ENCODE measurements at places on chromosomes 11 and 22.

- DNase-seq: peak; percentile 50
Measured at GRCh38 chr22:30694171-30694639, 469 bp upstream of the OSBP2 start.

- DNase-seq: no peak
Measured at GRCh38 chr11:78350646-78351165, 66.9 kb downstream of the GAB2 start.

DNA sequence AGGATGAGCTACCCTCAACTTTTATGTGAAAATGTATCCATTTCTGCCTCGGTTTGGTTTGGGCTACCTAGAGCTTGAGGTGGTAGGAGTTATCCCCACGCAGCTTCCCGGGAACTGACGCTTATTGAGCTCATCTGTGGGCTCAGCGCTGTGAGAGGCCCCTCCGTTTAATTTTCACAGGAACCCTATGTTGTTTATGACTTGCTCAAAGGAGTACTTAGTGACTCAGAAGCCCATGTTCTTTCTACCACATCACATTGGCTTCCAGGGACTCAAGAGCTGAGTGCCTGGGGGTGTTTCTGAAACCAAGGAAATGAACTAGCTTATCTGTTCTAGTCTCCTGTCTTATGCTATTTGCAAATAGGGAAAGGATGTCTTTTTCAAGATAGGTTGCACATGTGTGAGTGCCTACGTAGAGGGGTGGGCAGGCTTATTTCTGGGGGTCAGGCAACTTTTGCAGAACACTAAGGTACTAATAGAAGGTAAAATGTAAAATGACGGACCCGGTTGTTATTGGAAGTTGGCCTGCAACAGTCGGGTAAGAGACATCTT lies 40.5 kb downstream of the MICAL2 start:
- DNase-seq: no peak

DNA sequence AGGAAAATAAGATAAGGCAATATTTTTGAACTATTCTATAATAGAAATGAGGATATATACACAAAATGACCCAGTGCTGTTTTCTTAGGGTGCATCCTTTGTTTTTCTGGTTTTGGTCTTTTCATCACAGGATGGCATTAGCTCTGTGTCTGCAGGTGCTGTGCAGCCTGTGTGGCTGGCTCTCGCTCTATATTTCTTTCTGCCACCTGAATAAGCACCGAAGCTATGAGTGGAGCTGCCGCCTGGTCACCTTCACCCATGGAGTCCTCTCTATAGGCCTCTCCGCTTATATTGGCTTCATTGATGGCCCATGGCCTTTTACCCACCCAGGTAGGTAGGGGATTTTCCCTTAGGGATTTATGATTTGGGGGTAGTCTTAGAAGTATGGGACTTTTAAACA lies 2.2 kb downstream of the TLCD5 start:
- no peak for DNase-seq

- peak; percentile 43 for DNase-seq
Measured at GRCh38 chr11:131511794-131512193, 141.4 kb downstream of the NTM start.

DNA sequence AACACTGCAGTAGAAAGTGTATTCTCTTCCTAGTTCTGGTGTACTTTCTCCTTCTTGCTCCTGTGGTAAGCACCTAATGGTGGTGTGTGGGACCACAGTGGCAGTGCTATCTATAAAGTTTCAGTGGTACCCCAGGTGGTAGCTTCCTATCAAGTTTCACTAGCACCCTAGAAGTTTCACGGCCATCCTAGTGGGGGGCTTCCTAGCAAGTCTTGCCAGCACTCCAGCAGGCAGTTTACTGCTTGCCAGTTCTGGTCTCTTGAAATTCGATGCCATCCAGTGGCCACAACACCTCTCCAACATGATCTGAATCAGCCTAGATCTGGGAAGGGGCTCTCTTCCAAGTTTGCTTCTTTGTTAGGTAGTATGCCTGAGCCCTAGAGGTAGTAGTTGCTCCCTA lies 229.6 kb downstream of the SWAP70 start:
- DNase-seq: no peak

GRCh38 chr11:80281194-80281593 lies 840.4 kb upstream of the TENM4 start:
- no peak for DNase-seq

DNA sequence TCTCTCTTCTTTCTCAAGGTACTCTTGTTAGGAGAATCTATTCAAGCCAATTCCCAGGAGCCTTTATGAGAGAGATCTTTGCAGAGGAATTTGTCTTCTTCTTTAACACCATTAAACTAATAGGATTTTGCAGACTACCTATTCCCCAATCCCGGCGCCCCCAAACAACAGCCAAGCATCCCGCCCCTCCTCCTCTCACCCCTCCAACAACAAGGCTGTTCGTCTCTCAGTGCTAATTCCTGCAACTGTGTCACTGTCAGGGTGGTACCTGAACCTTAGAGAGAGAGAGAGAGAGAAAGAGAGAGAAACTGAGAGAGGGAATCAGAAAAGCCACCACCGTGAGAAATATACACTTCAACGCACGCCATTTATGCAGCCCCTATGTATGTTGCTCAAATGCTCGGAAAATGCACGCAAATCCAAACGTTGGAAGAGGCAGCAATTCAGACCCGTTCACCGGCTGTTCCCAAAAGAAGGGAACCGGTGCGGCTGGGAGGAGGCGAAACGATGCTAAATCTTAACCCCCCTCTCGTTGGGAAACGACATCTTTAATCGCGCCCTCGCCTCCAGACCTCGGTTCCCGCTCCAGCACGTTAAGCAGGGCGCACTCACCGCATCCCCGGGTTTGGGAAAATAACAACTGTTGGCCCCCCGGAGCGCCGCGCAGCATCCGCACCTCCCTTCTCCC lies 961 bp downstream of the KCNA4 start:
- no peak for DNase-seq
